ENCODE measurements at places on chromosomes 16 and 17.

GRCh38 chr17:76714822-76715495 is 4.2 kb upstream of the MXRA7 start:
- no peak for DNase-seq

DNA sequence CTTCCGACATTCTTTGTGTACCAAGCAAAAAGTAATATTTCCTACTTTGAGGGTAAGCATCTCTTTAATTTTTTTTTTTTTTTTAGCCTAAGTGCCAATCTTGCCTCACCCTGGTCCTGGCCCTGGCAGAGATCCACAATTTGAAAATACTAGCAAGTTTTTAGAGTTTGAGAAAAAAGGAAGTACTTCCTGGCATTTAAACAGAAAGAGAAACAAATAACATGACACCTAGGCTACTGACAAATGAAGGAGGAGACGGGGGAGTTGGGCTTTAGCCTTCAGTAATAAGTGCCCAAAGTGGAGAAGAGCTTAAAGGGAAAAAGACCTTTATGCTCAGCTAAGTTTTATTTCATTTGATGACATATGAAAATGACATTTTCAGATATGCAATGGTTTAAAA is 92.8 kb downstream of the HS3ST3A1 start:
- no peak for DNase-seq

- no peak for DNase-seq
Observed at GRCh38 chr17:55281649-55282378, 17.1 kb downstream of the HLF start.

DNA sequence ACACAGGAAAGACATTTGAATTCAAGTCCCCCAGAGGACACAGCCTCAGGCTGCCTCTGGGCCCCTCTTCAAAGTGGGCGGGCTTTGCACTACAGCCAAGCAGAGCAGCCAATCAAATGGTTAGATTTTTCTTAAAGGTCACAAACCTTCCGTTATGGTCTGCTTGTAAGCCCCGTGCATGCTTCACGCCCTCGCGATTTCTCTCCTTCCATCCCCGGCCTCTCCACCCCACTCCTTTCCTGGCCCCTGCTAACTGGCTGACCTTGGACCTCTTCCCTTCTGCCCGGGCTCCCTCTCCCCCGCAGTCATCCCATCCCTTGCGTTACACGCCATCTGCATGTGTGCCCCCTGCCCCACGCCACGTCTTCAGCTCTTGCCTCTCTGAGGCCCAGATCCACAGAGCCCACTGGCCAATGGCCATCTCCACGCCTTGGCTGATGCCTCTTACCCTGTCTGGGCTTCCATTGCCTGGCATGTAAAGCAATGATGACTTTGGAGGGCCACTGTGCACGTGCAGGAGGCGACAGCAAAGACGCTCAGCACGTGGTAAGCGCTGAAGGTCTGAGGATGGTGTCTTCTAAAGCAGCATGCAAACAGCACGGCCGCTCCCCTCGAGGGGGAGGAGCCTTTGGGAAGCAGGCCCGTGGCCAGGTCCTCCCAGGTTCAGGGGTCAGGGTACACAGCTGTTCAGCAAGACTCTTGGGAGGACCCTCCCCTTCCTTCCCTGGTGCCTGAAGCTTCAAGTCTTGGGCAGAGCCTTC is 86.8 kb downstream of the ZDHHC7 start:
- no peak for DNase-seq

DNA sequence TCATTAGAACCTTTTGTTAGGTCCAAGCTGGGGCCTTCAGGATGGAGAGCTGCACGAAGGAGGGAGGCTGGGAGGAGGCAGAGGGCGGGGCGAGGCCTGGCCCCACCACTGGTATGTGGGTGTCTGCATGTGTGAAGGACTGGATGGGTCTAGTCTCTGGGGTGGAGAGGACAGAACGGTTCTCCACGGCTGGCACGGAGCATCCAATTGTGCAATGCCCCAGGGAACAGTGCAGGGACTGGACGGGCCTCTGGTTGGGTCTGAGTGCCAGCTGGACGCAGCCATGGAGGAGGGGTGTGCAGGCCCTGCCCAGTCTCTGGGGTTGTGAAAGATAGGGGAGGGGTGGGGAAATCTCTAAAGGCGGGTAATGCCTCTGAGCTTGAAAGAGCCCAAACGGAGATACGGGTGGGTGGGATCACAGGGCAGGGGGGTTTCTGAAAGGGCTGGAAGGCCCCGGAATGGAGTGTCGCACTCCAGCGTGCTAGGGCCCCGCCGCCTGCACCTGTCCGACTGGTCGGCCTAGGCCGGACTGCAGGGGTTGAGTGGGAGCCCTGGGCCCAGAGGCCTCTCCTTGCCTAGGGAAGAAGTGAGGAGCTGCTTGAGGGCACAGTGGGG is 1.6 kb downstream of the PPL start:
- no peak for DNase-seq

- DNase-seq = no peak
Observed at GRCh38 chr17:48308581-48308980, 121.4 kb downstream of the SKAP1 start.

GRCh38 chr16:80341263-80341662 is 199.5 kb upstream of the DYNLRB2 start:
- no peak for DNase-seq

DNA sequence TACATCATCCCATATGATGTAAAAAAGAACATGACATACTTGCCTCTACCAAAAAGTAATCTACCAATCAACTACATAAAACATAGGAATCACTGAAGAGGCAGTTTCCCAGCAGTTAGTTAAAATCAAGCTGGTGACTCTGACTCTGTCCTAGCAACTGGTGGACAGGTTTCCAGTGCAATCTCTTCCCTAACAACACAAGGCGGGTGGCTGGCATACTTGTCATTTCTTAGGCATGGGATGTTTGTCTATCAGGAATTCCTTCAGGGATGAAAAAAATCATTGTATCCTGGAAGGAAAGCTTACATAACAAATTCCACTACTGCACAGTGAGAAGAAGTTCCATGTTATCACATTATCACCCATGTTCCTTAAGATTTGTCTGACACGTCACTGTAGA is 50.9 kb downstream of the HELZ start:
- DNase-seq = no peak

DNA sequence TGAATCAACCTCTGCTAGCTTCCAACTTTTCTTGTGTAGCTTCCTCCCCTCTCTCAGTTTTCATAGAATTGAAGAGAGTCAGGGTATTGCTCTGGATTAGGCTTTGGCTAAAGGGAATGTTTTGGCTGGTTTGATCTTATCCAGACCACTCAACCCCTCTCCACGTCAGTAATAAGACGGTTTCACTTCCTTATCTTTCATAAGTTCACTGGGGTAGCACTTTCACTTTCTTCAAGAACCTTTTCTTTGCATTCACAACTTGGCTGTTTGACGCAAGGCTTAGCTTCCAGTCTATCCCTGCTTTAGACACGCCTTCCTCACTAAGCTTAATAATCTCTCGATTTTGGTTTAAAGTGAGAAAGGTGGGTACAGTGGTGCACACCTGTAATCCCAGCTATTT is 29.7 kb upstream of the OR1A2 start:
- DNase-seq = peak; percentile 8

- no peak for DNase-seq
Observed at GRCh38 chr17:8991514-8992285, 26.2 kb upstream of the PIK3R5 start.

- DNase-seq = no peak
Observed at GRCh38 chr16:81238296-81239011, at the start of gene BCO1. Gene BCO1, plus strand, starts transcription at chr16:81238689. Its CDS starts 220 bp downstream, at chr16:81238909.

GRCh38 chr16:85828166-85828565 is 28.7 kb downstream of the COX4I1 start:
- no peak for DNase-seq

DNA sequence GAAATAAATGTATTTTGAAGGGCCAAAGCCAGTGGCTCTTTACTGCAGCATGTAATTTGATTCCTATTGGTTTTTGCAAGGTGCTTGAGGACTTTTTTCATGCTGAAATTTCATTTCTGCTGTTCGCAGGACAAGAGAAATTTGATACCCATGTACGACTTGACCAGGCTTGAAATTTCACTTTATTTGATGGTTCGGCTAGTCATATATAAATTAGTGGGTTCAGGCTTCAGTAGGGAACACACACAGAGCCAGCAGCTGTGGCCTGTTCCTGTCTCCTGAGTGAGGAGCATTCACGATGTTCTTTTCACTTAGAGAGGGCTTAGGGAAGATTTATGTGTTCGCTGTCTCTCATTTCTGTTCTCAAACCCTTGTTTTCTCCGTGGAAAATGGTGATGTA is 258.4 kb upstream of the CACNG5 start:
- no peak for DNase-seq

GRCh38 chr17:45851464-45851863 is 6.8 kb downstream of the SPPL2C start:
- no peak for DNase-seq

GRCh38 chr16:2897110-2897509 is 14.1 kb downstream of the FLYWCH2 start:
- DNase-seq = no peak

DNA sequence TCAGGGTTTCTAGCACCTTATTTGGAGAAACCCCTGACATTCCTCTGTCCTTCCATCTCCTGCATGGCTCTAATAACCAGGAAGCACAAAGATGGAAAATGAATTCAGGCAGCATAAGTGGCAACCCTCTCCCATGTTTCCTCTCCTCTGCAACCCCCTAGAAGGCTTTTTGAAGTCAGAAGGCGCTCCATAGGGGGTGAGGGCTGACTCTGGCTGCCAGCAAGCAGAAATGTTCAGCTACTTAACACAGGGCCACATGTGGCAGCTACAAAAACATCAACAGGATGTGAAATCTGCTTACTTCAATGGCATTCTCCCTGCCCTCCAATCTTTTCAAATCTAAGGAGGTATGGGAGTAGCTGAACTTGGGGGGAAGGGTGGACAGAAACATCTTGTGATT is 55.2 kb upstream of the IRX5 start:
- no peak for DNase-seq

- DNase-seq = no peak
Observed at GRCh38 chr16:3356118-3356517, 429 bp downstream of the OR2C1 start.

DNA sequence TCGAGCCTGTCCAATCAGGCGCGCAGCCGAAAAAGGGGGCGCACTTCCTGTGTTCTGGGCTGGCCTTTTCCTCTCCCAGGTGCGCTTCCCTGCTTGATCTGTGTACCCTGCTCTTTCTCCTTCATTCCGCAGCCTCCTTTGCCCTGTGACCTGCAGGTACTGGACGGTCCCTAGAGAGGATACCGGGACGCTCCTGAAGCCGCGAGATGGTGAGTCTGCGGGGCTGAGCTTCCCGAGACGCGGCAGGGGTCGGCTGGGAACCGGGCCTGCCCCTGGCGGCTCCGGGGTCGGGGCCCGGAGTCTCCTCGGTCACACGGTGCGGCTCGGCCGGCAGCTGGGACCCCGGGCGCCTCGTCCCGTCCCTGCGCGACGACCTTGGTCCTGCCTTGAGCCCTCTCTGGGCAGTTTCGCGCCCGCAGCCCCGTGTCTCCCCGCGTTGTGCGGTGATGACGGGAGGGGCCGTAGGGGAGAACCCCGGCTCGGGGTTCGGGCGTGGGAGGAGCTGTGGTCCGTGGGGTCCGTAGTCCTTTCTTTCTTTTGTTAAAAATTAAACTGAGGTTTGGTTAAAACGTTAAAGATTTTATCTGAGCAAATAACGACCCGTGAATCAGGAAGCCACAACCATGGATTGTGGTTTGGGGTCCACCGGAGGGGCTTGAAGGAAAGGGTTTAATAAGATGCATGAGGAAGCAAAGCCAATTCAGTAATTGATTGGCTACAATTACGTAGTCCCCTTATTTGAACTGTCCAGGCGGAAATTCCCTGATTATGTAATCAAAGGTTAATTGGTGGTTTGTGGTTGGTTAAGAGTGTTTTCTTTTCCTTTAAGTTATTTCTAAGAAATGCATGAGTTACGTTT is 172.8 kb upstream of the ZNF267 start:
- DNase-seq = no peak

DNA sequence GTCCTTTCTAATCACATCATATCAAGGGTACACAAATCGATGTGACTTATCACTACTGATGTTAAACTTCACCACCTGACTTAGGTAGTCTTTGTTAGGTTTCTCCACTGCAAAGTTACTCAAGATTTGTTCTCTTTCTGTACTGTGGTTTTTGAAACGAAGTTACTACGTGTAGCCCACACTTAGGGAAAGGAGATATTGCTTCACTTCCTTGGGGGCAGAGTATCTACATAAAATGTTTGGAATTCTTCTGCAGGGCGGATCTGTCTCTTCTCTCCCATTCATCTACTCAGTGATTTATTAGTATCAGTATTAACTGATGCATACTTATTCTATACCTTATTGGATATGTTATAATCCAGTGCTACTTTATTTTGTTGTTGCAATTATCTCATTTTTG is 403.6 kb upstream of the MON1B start:
- no peak for DNase-seq

DNA sequence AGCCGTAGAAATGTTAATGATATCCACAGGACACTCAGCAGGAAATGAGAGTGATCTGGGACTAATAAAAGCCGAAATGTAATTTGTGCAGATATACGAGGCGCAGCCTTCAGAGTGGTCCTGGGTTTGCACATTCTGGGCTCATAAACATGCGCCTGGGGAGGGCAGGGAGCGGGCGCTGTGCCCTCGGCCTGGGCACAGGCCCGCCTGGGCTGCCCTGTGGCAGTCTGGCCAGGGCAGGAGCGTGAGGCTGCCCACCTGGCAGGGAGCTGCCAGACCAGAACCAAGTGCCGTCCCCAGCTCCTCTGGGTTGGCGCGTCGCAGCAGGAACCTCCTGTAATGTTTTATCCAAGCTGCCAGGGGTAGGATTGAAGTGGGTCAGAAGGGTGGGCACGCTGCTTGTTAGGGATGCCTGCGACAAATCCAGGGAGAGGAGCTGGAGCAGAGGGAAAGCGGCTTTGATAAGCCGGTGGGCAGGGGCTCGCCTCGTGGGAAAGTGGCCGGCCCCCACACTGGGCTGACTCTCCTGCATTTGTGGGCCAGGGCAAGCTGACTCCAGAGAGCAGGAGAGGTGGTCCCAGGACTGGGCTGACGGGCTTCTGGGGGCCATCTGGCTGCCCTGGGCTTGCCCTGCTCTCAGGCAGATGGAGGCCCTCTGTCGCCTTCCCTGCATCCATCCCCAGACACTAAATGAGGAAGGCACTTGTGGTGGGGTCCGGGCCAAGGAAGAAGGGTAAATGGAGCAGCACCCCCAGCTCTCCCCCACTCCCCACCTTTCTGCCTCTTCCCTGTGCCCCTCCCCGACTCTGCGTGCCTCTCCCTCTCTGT is 45.9 kb downstream of the SREBF1 start:
- DNase-seq = no peak

DNA sequence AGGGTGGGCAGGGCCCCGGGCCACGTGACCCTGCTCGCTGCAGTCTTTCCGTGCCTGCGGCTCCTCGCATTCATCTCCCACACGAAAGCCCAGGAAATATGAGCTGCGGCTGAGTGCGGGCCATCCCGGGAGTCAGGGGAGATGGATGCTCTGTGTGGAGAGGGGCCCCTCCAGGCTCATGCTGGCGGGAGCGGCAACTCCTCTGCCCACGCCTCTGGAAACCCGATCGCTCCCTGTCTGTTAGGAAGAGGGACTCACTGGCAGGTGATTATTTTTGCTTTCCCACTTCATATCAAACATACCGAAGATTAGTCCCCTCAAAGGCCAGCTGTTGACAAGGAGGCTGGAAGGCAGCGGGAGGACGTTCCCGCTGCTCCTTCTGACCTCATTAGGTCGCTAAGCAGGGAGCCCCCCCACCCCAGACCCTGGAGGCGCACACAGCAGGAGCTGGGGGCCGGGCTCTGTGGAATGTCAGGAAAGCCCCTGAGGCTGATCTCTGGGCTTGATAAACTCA is 228.5 kb downstream of the FOXL1 start:
- no peak for DNase-seq
